H4 (cell line): ENCODE measurements at places on chromosomes 13 and 19. TPM values are rescaled to one million over a fixed set of nuclear protein-coding genes. Genes with fewer than 3 reads are reported as not detected.

DNA sequence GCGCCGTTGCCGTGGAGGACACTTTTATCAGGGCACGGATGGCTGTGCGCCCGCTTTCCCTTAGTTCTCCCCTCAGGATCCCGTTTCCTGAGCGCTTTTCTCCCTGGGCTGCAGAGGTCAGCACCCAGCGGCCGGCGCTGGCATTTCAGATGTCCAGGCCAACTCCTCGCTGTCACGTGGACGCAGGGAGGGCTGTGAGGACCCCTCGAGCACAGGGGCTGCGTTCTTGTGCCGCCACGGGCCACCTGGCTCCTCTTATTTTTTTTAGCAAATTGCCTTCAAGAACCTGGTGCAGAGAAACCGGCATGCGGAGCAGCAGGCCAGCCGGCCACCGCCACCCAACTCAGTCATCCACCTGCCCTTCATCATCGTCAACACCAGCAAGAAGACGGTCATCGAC lies 22.3 kb downstream of the ATP4B start:
- no peak for DNase-seq

DNA sequence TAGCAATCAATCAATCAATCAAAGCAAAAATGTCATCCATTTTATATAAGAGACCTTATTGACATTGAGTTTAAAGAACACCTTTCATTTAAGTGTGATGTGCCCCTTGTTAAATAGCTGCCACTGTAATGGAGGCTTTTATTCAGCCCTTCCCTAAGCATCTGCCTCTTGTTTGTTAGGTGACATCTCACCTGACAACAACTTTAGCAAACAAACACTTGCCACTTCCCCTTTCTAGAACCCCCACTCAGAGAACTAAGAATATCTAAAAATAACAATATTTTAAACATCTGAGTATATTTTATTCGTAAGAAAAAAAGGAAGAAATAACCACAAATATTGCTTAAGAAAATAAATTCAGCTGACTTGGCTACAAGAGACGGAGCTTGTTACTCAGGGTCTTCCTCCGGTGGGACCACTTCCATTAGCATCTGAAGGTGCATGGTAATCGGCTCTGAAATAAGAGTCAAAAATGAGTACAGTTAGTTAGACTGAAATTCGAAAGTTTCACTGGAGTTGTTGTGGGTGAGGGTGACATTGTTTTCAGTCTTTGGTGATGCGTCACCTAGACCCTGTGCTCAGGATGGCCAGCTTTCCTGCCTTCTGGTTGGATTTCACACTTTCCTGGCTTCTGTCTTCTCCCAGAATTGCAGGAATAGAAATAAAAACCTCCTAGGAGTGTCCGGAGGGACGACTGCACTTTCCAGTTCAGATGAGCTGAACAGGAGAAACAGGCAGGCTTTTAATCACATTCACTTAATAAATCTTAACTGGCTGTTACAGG lies 39.1 kb downstream of the SLC7A9 start:
- peak; percentile 82 for DNase-seq

- DNase-seq, result no peak
These were observed 57.1 kb downstream of the TUBGCP3 start for GRCh38 chr13:112530861-112531260.

- no peak for DNase-seq
These were observed 50.6 kb downstream of the GGACT start for GRCh38 chr13:100537951-100538462.

DNA sequence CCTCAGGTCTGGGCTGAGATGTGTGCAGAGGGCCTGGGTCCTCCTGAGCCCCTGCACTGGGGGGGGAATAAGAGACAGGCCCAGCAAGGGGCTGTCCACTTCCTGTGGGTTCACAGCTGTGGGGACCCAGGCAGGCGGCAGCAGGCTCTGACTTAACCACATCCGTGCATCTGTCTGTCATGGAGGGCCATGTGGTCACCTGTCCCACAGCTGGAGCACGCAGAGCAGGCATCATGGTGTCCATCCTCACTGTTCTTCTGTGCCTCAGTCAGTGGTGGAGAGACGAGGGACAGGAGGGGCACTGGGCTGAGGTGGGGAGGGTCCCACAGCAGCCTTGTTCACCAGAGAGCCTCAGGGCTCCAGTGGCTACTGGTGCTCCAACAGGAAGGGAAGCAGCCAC lies 16.3 kb upstream of the KIR3DL3 start:
- no peak for DNase-seq

- DNase-seq, result no peak
These were observed 1219.7 kb downstream of the OLFM4 start for GRCh38 chr13:54248306-54248705.

DNA sequence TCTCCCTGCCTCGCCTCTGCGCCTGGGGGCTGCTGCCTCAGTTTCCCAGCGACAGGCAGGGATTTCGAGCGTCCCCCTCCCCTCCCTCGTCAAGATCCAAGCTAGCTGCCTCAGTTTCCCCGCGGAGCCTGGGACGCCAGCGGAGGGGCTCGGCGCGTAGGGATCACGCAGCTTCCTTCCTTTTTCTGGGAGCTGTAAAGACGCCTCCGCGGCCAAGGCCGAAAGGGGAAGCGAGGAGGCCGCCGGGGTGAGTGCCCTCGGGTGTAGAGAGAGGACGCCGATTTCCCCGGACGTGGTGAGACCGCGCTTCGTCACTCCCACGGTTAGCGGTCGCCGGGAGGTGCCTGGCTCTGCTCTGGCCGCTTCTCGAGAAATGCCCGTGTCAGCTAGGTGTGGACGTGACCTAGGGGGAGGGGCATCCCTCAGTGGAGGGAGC lies 722 bp upstream of the ICAM1 start:
- no peak for DNase-seq

DNA sequence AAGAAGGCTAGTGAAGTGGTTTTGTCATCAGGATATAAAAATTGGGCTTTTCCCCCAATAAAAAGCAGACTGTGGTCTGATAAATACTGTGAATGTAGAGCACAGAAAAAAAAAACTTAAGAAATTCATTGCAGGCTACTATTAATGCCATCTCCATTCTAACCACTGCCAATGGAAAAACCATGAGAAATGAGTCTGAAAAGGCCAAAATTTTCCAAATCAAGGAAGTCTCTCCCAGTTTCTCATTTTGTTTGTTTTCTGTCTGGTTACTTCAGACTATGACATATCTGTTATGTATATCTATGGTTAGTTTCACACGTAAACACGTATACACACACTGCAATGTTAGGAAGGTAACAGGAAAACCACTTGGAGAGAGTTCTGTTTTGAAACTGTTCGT lies 193.6 kb upstream of the TSC22D1 start:
- peak; percentile 9 for DNase-seq

The PTPRH gene
- 3.8 and 5.5 TPM in 2 replicates for total RNA-seq

DNA sequence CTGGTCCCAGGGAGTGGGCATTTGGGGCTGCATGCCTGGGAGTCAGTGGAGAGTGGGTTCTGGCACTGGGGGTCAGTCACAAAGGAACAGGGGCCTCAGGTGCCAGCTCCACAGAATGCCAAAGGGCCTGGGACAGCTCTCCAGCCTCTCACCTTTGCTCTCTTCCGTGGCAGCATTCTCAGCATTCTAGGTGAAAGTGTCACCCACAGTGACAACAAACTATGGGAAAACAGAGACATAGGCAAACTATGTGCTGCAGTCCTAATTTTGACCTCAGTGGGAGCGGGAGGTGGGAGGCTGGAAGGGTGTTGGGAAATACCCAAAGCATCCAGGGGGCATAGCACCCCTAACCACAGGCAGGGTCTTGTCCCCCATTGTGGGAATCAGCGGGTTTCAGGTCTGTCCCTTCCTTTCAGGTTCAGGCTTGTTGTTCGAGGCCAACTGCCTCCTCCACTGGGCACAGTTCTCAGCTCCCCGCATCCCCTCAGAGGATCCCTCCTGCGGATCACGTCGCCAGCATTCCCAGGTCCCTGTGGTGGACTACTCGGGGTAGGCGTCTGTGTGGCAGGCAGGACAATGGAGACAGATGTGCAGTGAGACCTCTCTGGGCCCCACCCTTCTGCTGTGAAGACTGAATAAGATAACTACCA lies 52.4 kb downstream of the TSHZ3 start:
- DNase-seq, result no peak

The CDC42EP5 gene
- 5.1 and 7.0 TPM in 2 replicates for total RNA-seq

DNA sequence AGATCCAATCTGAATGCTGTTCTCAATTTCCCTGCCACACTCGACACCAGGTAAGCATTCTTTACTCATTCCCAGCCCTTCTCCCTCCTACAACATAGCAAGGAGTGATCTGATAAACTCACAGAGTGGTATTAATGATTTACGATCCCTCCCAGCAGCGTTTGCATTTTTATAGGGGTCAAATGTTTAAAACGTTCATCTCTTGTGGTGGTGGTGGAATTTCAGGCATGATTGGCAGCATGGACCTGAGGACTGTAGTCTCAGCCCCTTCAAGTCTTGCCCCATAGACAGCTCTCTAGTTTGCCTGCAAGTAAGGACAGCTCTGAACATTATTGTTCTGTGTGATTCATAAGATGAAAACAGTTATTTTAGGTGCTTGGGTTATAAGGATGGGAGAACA lies 565.7 kb downstream of the EFNB2 start:
- no peak for DNase-seq

- DNase-seq, result peak; percentile 72
These were observed 4.9 kb downstream of the ADAMTSL5 start for GRCh38 chr19:1507763-1508506.

GRCh38 chr13:49022472-49023144 lies 46.9 kb downstream of the FNDC3A start:
- DNase-seq, result no peak

The CLEC4M gene
- total RNA-seq, result not detected in 2 replicates

The C13orf42 gene
- not detected in 2 replicates for total RNA-seq

GRCh38 chr13:48653472-48653939 lies at the start of gene CYSLTR2:
Gene CYSLTR2, plus strand, starts transcription at chr13:48653929. Its CDS starts 52,889 bp downstream, at chr13:48706818.
- DNase-seq, result no peak

DNA sequence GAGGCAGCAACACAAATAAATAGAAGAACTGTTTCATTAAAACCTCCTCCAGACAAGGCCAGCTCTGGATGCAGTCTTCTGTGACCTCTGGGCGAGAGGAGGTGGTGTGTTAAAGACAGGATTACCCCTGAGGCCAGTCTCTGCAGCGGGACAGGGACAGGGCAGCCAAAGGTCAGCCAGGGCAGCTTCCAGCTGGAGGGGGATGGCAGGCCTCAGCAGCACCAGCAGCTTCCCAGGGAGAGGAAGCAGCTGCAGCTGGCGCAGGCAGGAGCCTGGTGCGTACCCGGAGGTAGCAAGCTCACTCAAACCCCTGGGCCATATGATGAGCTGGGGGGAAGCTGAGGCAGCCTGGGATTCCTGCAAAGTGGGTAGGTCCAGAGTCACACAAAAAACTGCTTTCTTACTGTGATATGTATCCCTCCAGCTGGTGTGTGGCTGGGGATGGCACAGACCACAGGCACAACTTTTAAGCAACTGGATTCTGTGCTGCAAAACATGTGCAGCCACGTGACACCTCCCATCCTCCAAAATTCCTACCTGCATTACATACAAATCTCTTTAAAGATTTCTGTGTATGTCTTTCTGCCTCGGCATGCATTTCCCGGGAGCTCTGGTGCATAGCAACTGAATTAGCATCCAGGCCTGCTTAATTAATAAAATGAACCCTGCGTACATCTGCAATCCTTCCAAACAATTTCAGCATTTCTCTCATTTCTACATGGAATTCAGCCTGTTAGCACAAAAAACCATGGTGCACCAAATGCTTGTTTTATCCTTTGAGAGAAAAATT lies 238.3 kb upstream of the MAB21L1 start:
- DNase-seq, result no peak

The KCNN1 gene
- 0.49 and 1.7 TPM in 2 replicates for total RNA-seq

- DNase-seq, result no peak
These were observed 1709.2 kb upstream of the PCDH20 start for GRCh38 chr13:63124863-63125262.

The KLK2 gene
- total RNA-seq, result not detected in 2 replicates

The UBE2L5 gene
- total RNA-seq, result not detected in 2 replicates

DNA sequence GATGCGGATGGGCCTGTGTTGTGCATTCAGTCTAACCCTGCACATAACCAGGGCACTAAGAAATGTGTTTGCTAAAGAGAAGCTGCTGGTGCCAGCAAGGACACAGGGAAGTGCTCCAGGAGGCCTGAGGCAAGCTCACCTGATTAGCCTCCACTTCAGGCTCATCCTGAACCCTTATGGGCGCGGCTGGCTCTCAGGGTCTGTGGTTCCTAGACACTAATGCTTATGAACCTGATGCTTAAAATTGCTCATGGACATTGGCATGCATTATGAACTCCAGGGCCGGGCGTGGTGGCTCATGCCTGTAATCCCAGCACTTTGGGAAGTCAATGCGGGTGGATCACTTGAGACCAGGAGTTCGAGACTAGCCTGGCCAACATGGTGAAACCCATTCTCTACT lies 34.3 kb downstream of the SERP2 start:
- no peak for DNase-seq

The ZNF540 gene
- total RNA-seq, result 0.46 TPM in 1 of 2 replicates, not detected in the other

DNA sequence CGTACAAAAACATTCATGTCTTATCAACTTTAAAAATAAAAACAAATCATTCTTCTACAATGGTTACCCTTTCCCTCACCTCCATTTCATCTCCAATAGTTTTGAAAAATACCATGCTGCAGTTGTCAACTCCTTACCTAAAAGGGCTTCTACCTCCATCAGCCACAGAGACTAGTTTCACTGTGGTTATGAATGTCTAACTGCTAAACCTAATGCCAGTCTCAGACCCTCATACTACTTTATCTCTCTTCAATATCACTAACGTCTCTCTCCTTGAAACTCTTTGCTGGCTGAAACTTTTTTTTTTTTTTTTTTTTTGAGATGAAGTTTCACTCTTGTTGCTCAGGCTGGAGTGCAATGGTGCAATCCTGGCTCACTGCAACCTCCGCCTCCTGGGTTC lies 27.1 kb downstream of the LNX2 start:
- DNase-seq, result no peak

DNA sequence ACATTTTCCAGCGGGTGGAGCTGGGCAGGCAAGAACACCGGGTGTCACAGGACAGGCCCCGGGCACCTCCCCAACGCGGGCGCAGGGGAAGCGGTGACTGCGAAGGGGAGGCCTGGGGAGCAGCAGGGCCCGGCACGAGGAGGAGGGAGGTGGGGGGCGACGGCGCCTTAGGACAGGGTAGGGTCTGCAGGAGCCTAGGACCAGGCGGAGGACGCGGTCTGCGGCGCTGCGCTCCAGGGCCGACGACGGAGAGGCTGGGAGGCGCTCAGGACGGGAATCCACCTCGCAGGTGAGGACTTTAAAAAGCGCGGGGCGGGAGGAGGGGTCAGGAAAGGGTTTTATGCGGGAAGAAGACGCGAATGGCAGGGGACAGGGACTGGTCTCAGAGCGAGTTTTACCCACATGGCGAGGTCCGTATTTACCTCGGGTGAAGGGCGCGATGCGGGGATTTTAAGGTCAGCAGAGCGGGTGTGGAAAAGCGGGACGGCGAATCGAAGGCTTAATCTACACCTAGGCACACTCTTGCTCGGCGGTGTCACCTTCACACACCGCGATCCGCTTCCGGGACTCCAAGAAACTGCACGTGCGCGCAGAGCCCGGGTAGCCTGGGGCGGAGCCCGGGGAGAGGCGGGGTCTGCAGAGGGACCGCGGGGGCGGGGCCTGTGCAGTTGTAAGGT lies 13.5 kb downstream of the ERVV-2 start:
- no peak for DNase-seq

The ZIC2 gene
- total RNA-seq, result 0.27 and 0.56 TPM in 2 replicates

- no peak for DNase-seq
These were observed 45.3 kb downstream of the CDK8 start for GRCh38 chr13:26299168-26299750.

- DNase-seq, result no peak
These were observed 170.3 kb downstream of the PTPRS start for GRCh38 chr19:5170329-5170745.

The HCST gene
- total RNA-seq, result not detected in 2 replicates

GRCh38 chr13:45073809-45074208 lies 46.5 kb upstream of the GTF2F2 start:
- DNase-seq, result no peak

The CYP4F22 gene
- 0.04 TPM in 2 replicates for total RNA-seq

The LILRA1 gene
- total RNA-seq, result not detected in 2 replicates
